Fibroblast of skin of scalp (primary cell): ENCODE measurements at places on chromosomes 13 and 19.
A peak's percentile ranks its signal among the peaks of the same experiment; 100 is the strongest.

DNA sequence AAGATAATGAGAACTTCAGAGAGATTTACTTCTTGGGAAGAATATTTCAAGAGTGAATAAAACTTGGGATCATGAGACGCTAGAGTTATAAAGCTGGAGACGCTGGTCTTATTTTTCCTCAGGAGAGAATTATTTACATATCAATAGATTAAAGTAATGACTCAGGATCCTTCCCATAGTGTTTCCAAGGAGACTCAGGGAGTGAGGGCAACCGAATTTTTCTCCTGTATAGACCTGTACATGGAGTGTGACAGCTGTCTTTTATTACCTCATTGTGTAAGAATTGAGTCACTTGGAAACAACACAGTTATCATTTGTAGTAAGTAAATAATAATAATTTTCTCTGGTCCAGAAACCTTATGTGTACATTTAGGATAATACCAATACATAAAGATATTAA lies 1905.5 kb downstream of the OLFM4 start:
- no peak for DNase-seq

DNA sequence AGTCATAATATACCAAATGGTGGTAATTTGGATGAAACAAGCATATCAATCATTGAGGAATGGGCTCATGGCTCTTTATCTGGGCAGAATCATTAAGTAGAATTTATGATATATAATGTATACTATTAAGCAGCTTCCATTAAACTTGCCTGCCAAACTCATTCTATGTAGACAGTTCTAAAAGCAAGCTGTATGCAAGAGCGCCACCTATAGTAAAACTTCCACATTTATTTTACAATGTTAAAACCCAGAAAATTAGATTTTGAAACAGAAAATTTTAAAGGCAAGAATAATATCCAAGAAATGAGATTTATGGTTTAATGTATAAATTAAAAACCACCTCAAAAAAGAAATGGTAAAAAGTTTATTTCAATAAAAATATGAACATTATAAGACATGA lies 161.5 kb downstream of the MZT1 start:
- DNase-seq: peak; percentile 47

DNA sequence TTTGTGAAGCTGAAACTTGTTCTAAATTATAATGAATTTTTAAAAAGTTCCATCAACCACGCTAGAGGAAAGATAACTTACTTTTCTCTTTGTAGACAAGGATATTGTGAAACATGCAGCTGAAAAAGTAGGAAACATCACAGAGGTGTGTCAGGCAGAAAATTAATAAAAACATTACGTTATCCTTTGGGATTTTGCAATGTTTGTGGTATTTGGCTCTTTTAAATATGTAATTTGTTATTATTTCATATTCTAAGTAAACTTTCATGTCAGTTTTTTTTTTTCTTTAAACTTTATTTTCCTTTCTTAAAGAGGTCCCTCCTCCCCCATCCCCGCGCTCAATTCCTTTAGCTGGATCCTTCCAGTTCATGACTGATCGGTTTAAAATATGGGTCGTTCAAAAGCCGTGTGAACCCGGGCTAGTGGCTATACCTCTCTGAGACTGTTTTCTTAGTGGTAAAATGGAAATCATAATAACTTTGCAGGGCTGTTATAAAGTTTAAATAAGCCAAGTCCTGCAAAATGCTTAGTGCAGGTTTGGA lies 740 bp upstream of the CCDC61 start:
- DNase-seq: no peak

- DNase-seq: peak; percentile 83
Observed at GRCh38 chr13:106471957-106472543, 63.4 kb downstream of the EFNB2 start.

DNA sequence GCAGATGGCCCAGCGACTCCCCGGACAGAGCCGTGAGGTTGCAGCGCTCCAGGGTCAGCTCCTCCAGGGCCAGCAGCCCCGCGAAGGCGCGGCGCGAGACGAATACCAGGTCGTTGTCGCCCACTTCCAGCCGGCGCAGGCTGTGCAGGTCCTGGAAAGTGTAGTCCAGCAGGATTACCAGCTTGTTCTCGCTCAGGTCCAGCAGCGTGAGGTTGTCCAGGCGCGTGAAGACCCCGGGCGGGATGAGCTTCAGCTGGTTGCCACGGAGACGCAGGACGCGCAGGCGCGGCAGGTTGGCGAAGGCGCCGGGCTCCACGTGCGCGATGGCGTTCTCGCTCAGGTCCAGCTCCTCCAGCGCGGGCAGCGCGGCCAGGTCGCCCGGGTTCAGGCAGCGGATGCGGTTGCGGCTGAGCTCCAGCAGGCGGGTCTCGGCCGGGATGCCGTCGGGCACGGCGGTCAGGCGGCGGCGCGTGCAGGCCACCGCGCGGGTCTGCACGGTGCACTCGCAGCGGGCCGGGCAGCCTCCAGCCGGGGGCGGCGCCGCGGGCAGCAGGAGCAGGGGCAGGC lies 9.3 kb upstream of the PEAK3 start:
- DNase-seq: no peak

DNA sequence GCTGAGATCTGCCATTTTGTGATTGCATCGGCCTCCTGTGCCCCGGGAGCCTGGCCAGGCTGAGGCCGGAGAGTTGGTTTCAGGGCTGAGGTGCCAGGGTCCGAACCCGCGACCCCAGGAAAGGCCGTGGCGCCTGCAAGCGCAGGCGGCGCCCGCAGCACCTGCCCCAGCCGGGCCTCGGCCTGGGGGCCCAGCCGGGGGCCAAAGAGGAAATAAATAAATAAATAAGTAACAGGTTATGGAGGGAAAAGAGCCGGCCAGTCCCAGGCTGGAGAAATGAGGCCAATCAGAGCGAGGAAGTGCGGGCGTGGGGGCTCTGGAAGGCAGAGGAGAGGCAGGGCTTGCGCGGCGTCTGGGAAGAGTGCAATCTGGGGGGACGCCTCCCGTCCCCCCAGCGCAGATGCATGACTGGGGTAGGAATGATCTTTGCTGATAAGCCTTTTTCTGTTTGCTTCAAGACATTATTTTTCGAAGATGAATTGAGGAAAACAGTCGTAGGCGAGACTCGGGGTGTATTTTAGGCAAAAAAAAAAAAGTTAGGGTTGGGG lies 145.6 kb upstream of the ZNF536 start:
- peak; percentile 11 for DNase-seq

- no peak for DNase-seq
Observed at GRCh38 chr19:54518844-54519243, 16.2 kb downstream of the LAIR2 start.

- DNase-seq: peak; percentile 50
Observed at GRCh38 chr19:55158848-55159749, 1.6 kb upstream of the TNNI3 start.

- DNase-seq: no peak
Observed at GRCh38 chr13:35349052-35349451, 127.4 kb downstream of the MAB21L1 start.

DNA sequence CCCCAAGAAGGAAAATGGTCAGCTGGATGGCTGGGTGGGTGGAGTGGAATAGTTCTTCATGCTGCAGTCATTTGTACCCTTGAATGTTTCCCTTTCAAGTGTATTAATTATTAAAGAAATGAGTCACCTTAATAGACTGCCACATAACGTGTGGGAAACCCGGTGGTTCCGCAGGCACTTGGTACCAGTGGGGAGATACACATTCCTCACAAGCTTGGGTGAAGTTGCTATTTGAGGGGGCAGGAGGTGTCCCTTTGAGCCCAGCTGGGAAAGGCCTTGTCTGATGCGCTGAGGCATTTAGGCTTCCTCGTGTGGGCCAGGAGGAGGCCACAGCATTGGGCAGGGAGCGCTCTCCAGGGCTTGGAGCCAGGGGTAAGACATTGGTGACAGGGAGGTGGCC lies 57.7 kb downstream of the ATP8A2 start:
- DNase-seq: no peak

DNA sequence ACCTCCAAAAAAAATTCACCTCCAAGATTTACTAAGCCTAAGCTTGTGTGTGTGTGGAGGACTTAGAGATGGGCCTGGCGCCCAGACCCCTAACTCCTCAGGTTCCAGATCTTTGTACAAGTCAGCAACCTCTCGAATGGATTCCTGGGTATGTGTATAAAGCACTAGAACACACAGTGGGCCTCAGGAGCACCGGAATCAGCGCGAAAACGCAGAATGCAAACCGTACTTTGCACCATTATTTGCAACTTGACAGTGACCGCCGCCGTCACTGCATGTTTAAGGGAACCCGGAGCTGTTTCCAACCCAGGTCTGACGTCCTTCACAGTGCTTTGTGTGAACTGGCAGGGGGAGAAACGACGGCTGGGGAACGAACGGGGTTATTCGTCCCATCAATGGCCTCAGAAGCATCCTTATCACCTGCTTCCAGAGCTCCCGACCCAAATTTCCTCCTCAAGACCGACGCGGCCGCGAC lies 688 bp downstream of the ZNF606 start:
- peak; percentile 6 for DNase-seq

- DNase-seq: no peak
Observed at GRCh38 chr19:23403581-23404324, 8.5 kb upstream of the ZNF91 start.

GRCh38 chr13:78566631-78567030 lies 36.7 kb downstream of the POU4F1 start:
- DNase-seq: no peak

- peak; percentile 49 for DNase-seq
Observed at GRCh38 chr19:6423499-6424194, 964 bp downstream of the KHSRP start.

DNA sequence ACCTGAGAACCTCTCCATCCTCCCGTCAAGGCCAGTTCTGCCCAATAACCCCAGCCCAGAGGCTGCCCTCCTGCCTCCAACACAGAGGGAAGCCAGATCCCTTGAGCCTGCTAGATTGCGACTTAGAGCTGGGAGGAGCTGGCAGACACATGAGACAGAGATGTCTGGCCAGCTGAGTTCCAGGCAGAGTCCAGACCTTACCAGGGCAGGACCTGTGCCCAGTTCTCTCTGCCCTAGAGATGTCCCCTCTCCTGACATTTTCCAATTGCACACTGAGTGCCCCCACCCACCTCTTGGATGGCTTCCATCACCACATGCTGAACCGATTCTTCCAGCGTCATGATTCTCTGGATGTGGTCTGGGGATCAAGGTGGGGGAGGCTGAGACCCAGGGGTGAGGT lies 3.0 kb downstream of the HOOK2 start:
- no peak for DNase-seq

DNA sequence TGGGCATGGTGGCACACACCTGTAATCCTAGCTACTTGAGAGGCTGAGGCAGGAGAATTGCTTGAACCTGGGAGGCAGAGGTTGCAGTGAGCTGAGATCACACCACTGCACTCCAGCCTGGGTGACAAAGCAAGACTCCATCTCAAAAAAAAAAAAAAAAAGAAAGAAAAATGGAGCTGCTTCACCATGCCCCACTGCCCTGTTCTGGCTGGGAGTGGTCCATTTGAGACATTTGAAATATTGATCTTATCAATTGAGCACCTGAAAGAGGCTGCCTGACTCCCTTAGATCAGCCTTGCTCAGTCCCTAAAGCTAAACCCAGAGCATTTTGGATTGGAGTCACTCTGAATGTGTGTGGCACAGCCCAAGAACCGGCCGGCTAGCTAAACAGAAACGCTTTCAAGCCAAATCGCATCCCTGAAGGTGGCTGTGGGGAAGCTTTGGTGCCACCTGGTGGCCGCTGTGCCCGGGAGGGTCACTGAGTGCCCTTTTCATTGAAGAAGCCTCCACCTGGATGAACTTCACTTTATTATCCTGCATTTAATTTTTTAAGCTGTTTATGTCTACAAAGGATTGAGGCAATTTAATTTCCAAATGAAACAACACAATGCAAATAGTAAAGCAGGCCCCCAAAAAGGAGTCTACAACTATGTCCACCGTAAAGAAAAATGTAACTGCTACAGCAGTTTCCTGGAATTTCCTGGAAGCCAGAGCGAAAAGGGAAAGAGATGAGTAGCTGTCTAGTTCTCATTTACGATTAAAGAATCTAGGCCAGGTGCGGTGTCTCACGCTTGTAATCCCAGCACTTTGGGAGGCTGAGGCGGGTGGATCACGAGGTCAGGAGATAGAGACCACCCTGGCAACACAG lies 53.1 kb upstream of the SERPINE3 start:
- DNase-seq: peak; percentile 61

- no peak for DNase-seq
Observed at GRCh38 chr13:49439609-49440008, 4.3 kb downstream of the CAB39L start.

DNA sequence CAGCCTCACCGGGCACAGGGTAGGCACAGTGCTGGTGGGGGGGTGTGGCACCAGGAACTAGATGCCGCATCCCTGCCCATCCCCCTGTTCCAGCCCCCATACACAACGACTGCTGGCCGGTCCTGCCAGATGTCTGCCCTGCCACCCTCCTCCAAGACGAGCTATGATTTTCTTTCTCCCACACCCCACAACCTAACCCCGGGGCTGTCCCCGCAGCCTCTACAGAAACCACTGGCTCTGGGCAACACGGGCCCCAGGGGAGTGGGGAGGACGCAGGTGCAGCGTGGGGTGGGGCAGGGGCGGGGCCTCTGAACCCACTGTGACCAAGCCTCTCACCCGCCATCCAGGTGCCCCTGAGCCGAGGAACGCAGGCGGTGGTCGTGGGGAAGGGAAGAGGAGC lies 15.5 kb downstream of the PGLS start:
- no peak for DNase-seq

DNA sequence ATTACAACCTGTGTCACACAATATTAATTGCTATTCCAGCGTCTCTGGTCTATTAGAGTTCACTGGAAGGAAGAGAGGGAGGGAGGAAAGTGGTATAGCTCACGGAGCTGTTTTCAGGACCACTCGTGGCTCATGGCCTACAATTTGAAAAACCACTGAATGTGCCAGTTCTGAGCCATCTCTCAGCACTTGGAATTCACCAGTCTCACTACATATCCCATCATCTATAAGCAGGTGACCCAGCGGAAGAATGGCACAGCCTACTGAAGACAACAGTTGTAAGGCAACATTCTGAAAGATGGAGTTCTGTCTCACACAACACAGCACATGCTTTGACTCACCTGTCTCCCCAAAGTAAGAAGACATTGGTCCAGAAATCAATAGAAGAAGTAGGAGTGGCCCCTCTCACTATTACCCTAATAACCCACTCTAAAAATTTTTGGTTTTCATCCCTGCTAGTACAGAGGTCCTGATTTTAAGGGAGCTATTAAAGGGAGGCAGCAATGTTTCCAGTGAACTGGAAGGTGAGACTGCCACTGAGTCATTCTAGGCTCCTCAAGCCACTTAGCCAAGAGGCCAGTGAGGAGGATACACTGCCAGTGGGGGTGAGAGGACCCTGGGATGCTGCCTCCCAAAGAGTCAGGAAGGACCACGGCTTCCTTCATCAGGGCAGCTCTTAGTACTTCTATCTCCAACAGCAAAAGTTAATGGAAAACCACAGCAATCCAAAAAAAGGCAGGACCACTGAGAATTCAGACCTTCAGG lies 50.0 kb upstream of the DOCK9 start:
- no peak for DNase-seq

DNA sequence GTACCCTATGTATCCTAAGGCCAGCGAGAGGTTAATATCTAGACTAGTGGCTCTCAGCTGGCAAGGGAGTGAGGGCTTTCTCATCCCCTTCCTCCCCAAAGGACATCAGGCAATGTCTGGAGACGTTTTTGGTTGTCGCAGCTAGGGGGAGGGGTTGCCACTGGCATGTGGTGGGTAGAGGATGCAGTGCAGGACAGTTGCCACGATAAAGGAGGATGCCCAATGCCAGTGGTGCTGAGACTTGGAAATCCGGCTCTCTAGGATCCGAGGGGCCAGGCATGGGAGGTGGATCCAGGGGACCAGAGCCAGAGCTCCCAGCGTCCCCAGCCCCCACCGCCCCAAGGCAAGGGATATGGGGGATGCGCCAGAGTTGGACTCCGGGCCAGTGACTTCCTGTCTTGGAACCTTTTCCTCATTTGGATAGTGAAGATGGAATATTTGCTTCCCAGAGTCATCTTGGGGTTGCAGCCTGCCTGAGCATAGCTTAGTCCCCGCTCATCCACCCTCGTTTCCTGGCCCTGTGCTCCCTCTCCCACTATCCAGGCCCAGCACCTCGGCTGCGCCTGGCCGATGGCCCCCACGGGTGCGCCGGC lies 4.9 kb downstream of the SSC5D start:
- DNase-seq: peak; percentile 32
